ENCODE measurements at places on chromosomes 7 and 10.

DNA sequence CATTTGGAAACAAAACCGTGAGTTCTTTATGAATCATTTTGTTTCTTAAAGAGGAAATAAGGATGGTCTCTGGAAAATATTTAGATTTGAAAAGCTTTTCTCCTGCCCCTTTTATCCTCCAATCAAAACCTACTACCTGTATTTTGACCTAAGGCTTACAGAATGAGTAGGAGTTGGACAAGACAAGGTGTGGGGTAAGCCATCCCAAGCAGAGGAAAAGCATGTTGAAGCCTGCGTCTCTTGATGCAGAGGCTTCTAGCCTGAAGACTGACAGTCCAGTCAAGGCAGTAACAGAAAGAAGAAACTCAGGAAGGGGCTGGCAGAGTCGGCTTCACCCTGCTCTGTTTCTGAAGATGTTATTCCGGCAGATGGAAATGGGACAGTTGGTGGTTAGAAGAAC lies 551.1 kb downstream of the SORCS3 start:
- no peaks in the 10 kb centered on the region for H3K4me1 ChIP-seq
- no peak for DNase-seq
- H3K36me3 ChIP-seq = no peaks in the 10 kb centered on the region
- H3K27ac ChIP-seq = no peak overlapping the region

DNA sequence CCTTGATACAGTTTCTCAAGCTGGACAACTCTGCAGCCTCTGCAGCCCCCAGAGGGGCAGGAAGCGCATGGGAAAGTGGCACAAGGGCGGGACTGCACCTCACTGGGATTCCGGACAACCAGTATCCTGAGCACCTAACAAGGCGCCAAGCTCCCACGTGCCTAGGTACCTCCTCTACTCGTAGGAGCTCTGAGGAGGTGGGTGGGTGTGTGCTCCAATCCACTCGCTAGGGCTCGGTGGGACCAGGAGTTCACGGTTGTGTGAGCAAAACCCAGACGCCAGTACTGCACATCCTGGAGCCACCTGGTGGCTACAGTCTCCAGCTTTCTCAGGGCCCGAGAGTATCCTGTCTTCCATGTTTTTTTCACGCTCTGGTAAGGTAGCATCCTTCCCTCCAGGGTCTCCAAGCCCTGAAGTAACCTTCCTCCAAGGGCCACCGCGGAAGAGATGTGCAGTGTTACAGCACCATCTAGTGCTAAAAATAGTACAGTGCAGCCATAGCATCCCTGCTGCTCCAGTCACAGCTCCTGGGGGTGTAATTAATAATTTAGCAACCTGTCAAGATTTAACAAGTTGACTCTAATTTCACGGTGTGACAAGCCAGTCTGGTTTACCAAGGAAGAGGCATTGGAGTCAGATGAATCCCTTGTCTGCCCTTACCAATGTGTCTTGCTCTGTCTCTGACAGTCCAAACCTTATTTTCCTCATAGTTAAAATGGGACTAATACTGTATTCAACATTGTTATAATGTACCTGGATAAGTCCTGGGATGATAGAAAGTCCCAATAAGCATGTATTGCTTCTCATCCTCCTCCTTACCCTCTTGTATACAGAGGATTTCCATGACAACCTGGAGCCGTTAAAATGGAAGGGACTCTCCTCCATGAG lies 70.4 kb downstream of the HERPUD2 start:
- no peaks in the 10 kb centered on the region for H3K36me3 ChIP-seq
- no peaks in the 10 kb centered on the region for H3K4me1 ChIP-seq
- no peak overlapping the region for H3K27ac ChIP-seq
- no peaks in the 10 kb centered on the region for H3K27me3 ChIP-seq
- no peak overlapping the region for H3K4me3 ChIP-seq
- DNase-seq = no peak

DNA sequence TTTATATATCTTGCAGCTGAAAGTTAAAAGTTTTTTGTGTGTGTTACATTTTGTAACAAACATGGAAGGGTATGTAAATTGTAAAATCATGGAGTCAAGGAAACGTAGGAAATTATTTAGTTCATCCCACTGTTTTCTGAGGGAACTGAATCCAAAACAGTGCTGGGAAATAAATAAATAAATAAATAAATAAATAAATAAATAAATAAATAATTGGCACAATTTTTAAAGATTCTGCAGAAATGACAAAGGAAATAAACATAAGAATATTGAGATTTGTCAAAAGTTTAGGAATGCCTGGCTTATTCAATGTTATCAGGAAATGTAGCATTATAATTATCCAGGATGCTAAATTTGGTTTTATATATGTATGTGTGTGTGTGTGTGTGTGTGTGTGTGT lies 91.4 kb upstream of the AGBL3 start:
- no peak overlapping the region for H3K27ac ChIP-seq
- peaks cover 53% of the 10 kb centered on the region for H3K4me1 ChIP-seq
- no peaks in the 10 kb centered on the region for H3K27me3 ChIP-seq
- no peak for DNase-seq
- no peaks in the 10 kb centered on the region for H3K36me3 ChIP-seq

GRCh38 chr7:104967595-104967994 lies 46.4 kb upstream of the KMT2E start:
- H3K4me1 ChIP-seq = peaks cover 41% of the 10 kb centered on the region
- no peak overlapping the region for H3K4me3 ChIP-seq
- H3K36me3 ChIP-seq = no peaks in the 10 kb centered on the region
- DNase-seq = no peak

DNA sequence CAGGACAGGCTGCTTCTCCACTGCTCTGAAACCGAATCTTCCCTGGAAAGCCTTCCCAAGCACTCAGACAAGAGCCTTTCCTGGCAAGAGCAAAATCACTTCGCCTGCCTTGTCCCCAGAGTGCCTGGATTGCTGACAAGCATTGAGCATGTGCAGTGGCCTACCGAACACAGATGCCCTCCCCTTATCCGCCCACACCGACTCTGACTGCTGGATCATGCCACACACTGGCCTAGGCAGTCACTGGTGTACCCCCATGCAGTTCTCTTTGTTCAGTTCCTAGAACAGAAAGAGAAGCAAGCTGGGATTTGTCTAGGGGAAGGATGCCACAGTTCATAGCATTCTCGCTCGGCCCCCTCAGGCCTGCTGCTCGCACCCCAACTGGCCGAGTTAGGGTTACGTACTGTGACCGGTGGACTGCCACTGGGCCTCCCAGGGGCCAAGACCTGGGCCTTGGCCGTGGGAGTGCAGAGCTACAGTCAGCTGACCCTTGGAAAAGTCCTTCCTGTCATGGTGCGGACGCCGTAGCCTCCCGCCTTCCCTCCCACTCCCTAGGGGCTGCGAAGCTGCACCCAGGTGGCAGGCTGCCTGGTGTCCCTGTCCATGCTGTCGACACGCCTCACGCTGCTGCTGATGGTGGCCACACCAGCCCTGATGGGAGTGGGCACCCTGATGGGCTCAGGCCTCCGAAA lies 6.9 kb downstream of the ABCB8 start:
- H3K36me3 ChIP-seq = peaks cover 33% of the 10 kb centered on the region
- H3K4me1 ChIP-seq = peaks cover 20% of the 10 kb centered on the region
- H3K27ac ChIP-seq = no peak overlapping the region
- no peak overlapping the region for H3K4me3 ChIP-seq
- DNase-seq = no peak

DNA sequence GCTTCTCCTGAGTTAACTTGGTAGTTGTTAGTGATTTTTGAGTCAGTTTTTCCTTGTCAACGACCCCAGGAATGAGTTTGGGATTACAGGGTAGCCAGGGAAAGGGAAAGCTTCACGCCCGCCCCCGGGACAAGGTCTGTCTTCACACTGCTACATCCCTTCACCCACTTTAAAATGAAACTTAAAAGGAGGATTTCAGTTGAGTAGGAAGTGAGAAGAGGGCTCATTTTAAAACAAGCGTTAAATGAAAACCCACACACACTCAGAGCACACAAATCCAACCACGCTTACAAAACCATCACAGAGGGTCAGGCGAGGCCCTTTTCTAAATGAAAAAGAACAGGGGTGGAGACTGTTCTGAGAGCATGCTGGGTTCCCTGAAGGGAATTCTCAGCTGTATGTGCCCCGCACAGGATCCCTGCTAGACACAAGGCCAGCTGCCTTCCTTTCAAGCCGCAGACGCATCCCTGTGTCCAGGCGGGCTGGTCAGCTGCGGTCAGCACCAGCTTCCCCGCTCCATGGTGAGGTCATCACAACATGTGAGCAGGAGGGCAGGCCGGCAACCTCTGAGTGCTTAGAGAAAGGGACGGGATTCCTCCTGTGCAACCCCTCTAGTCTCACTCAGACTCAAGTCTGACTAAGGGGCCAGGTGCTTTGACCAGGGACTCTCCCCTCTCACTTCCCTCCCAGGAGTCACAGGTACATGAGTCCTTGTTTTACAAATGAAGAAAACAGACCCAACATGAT lies 111.8 kb downstream of the EGFR start:
- no peaks in the 10 kb centered on the region for H3K36me3 ChIP-seq
- peak overlapping the region; percentile 91 for H3K27ac ChIP-seq
- DNase-seq = no peak
- peaks cover 91% of the 10 kb centered on the region for H3K4me1 ChIP-seq

DNA sequence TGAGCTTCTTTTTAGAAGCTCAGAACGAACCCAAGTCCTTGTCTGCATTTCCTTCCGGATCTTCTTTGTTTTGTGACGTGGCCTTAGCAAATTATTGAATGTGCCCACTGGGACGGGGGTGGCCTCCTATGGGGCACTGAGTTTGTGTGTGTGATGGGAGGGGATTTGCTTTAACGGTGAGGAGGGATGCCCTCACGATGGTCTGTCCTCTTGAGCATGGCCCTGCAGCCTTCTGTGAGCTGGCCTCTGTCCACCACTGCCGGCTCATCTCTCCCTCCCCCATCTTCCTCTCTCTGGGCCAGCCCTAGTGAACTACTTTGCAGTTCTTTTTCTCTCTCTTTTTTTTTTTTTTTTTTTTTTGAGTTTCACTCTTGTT lies 62.9 kb upstream of the MKRN1 start:
- H3K36me3 ChIP-seq = peaks cover 6% of the 10 kb centered on the region
- peak; percentile 87 for DNase-seq
- no peak overlapping the region for H3K4me3 ChIP-seq
- no peaks in the 10 kb centered on the region for H3K27me3 ChIP-seq
- H3K4me1 ChIP-seq = peaks cover 27% of the 10 kb centered on the region

- no peaks in the 10 kb centered on the region for H3K36me3 ChIP-seq
- no peaks in the 10 kb centered on the region for H3K4me1 ChIP-seq
- DNase-seq = no peak
Measured at GRCh38 chr10:27355918-27356573, 115.4 kb upstream of the ACBD5 start.

GRCh38 chr7:143415742-143416397 lies 7.2 kb upstream of the EPHA1 start:
- H3K4me3 ChIP-seq = no peak overlapping the region
- H3K4me1 ChIP-seq = peaks cover 25% of the 10 kb centered on the region
- H3K36me3 ChIP-seq = no peaks in the 10 kb centered on the region
- DNase-seq = no peak
- H3K27ac ChIP-seq = no peak overlapping the region
- no peaks in the 10 kb centered on the region for H3K27me3 ChIP-seq

DNA sequence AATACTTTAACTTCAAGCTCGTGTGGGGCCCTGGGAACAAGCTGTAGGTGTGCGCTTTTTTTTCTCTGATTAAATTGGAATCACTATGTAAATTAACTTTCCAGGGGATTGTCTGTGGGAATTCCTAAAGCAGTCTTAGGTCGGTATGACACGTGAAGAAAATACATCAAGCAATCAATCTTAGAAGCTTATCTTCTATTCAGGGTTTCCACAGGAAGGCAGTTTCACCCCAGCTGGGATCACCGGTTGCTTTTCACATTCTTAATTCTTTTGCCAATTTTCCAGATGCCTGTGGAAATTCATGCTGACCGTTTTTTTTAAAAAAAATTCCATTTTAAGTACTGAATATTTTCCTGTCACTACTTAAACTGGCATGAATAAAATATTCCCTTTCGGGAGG lies 41.9 kb downstream of the CAMK1D start:
- H3K4me3 ChIP-seq = no peak overlapping the region
- no peaks in the 10 kb centered on the region for H3K36me3 ChIP-seq
- peak overlapping the region; percentile 20 for H3K27ac ChIP-seq
- peaks cover 36% of the 10 kb centered on the region for H3K4me1 ChIP-seq

DNA sequence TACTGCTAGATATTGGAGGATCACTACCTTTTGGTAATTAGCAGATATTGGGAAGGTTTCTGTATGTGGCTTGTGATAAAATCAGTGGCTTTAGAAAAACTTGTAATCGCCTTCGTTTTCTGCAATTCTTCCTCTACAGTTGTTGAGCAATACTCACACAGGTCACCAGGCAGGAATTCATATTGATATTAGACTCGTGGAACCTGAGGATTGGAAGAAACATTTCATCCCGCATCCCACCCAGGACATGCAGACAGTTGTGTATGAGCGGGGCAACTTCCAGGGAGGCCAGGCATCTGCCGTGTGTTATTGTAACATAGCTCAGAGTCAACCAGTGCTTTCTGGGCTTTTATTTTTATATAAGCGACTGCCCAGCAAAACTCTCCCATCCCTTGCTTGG lies 821.3 kb downstream of the LRMDA start:
- no peak for DNase-seq
- no peaks in the 10 kb centered on the region for H3K36me3 ChIP-seq
- no peak overlapping the region for H3K4me3 ChIP-seq
- H3K4me1 ChIP-seq = no peaks in the 10 kb centered on the region
- no peaks in the 10 kb centered on the region for H3K27me3 ChIP-seq
- H3K27ac ChIP-seq = peak overlapping the region; percentile 6

GRCh38 chr7:22074897-22075296 lies 129.2 kb upstream of the CDCA7L start:
- H3K27ac ChIP-seq = no peak overlapping the region
- no peaks in the 10 kb centered on the region for H3K27me3 ChIP-seq

- H3K4me1 ChIP-seq = no peaks in the 10 kb centered on the region
- no peak overlapping the region for H3K27ac ChIP-seq
- no peaks in the 10 kb centered on the region for H3K36me3 ChIP-seq
- H3K4me3 ChIP-seq = no peak overlapping the region
- H3K27me3 ChIP-seq = no peaks in the 10 kb centered on the region
- DNase-seq = no peak
Measured at GRCh38 chr10:34045571-34046190, 711.2 kb upstream of the NRP1 start.

- H3K4me1 ChIP-seq = no peaks in the 10 kb centered on the region
- H3K27ac ChIP-seq = no peak overlapping the region
- H3K36me3 ChIP-seq = no peaks in the 10 kb centered on the region
Measured at GRCh38 chr7:33973231-33974015, 68.1 kb downstream of the BMPER start.

- H3K36me3 ChIP-seq = no peaks in the 10 kb centered on the region
- H3K27me3 ChIP-seq = no peaks in the 10 kb centered on the region
- H3K4me3 ChIP-seq = no peak overlapping the region
- H3K27ac ChIP-seq = peak overlapping the region; percentile 36
Measured at GRCh38 chr10:76868098-76868977, 769.3 kb downstream of the KCNMA1 start.

GRCh38 chr10:3832022-3832786 lies 47.2 kb upstream of the KLF6 start:
- no peak overlapping the region for H3K27ac ChIP-seq
- H3K4me1 ChIP-seq = peaks cover 17% of the 10 kb centered on the region
- H3K4me3 ChIP-seq = no peak overlapping the region
- H3K36me3 ChIP-seq = no peaks in the 10 kb centered on the region

- H3K27me3 ChIP-seq = no peaks in the 10 kb centered on the region
- no peaks in the 10 kb centered on the region for H3K4me1 ChIP-seq
- DNase-seq = no peak
- H3K27ac ChIP-seq = no peak overlapping the region
Measured at GRCh38 chr10:77188521-77188920, 449.1 kb downstream of the KCNMA1 start.

- H3K27ac ChIP-seq = peak overlapping the region; percentile 76
- H3K4me1 ChIP-seq = peaks cover 20% of the 10 kb centered on the region
- H3K36me3 ChIP-seq = no peaks in the 10 kb centered on the region
- no peaks in the 10 kb centered on the region for H3K27me3 ChIP-seq
- peak overlapping the region; percentile 97 for H3K4me3 ChIP-seq
Measured at GRCh38 chr10:58335306-58336005, 650 bp downstream of the UBE2D1 start.

- no peaks in the 10 kb centered on the region for H3K27me3 ChIP-seq
- no peak overlapping the region for H3K4me3 ChIP-seq
- no peak overlapping the region for H3K27ac ChIP-seq
- DNase-seq = no peak
Measured at GRCh38 chr7:44990109-44991023, 9.6 kb upstream of the CCM2 start.

All from vagina (tissue), 2 donors.